ENCODE measurements at places on chromosomes 4 and X.

DNA sequence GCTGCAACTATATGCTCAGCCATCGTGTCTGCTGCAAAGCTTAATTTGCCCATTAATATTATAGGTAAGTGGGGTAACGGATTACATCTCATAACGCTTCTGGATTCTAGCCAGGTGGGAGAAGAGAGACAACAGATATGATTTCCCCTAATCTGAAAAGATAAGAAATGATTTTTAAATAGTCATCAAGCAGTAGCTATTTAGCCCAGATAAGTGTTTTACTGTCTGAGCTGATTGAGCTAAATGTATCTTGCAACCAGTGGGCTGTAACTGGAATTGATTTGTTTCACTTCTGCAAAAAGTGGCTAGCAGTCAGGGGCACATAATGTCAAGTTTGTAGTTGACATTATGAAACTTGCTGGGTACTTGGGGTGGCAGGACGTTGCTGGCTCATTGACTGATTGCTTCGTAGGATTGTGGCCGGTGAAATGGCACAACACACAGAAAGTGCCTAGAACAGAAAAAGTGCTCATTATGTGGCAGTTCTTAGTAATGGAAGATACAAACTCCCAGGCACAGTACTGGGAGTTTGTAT lies 18.5 kb downstream of the LAP3 start:
- no peak for DNase-seq

DNA sequence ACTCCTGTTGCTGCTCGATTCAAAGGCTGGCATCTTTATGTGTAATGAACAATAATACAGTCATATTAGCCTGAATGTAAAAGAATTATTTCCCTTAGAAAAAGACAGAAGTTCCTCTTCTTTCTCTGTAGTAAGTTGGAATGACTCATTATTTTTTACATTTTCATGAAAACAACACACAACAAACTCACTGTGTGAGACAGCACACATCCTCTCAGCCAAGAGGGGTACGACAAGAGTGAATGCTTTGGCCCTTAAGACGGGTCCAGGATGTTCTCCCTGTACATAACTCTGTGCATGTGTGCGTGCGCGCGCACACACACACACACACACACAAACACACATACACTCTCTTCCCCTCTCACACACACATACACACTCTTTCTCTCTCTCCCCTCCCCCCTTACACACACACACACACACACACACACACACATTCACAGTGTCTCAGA lies 72.8 kb downstream of the MANBA start:
- no peak for DNase-seq

DNA sequence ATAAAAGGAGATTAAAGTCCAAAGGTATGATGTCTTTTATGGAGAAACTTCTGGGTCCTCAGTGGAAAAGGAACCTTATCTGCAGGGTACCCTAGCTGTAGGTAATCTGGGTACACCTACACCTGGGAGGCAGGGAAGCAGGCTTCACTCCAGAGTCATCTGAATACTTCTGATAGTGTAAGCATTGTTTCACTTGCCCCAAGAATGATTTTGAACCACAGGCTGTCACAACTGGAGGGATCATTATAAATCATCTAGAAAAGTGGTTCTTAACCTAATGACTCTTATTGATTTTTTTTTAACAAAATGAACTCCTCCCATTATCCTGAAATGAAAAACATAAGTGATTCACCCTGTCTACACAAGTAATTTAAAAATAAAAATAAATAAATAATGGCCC lies 44.0 kb upstream of the STK26 start:
- DNase-seq = no peak

DNA sequence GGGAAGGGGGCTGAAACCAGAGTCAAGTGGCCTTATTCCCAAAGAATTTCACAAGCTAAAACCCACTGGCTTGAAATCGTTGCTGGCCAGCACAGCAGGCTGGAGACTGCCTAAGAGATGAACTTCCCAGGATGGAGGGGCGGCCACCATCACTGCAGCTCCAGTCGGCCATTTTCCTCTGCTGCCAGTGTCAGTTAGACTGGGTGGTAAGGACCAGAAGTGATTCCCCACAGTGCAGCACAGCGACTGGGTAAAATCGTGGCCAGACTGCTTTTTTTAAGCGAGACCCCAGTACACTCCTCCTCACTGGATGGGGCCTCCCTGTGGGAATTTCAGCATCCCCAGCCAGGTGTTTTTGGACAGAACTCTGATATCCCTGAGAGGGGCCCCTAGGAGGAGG lies 428.0 kb downstream of the SPIN4 start:
- DNase-seq = no peak

- no peak for DNase-seq
Measured at GRCh38 chr4:182582245-182582644, 334.9 kb downstream of the DCTD start.

Data from stimulated activated CD8-positive, alpha-beta memory T cell treated with anti-CD3 and anti-CD28 coated beads, Interleukin-7, amount 100 ng/mL, for 48 hours (primary cell).